Spinal cord (tissue), 10 donors: ENCODE measurements at places on chromosomes 11 and 22. TPM values are rescaled to one million over a fixed set of nuclear protein-coding genes. Genes with fewer than 3 reads are reported as not detected.

Gene GRK2
- total RNA-seq = 44.9 TPM

Gene GAL3ST1
- 12.2 TPM for total RNA-seq

DNA sequence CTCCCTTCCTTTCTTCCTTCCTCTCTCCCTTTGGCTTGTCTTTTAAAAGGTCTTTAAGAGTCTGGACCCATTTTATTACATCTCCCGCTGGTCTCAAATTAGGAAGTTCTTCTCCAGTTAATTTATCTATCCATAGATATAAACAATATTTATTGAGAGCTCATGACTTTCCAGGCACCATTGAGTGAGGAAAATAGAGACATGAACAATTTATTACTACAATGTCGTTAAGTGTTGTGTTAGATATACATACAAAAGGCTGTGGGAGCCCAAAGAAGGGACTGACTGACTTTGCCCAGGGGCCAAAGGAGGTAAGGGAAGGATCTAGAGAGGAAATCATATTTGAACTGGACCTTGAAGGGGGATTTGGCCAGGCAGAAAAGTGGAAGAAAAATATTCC, 51.6 kb upstream of the DEUP1 start:
- DNase-seq = no peak
- no peak overlapping the region for H3K27ac ChIP-seq
- H3K4me3 ChIP-seq = no peak overlapping the region
- no peaks in the 10 kb centered on the region for H3K27me3 ChIP-seq

DNA sequence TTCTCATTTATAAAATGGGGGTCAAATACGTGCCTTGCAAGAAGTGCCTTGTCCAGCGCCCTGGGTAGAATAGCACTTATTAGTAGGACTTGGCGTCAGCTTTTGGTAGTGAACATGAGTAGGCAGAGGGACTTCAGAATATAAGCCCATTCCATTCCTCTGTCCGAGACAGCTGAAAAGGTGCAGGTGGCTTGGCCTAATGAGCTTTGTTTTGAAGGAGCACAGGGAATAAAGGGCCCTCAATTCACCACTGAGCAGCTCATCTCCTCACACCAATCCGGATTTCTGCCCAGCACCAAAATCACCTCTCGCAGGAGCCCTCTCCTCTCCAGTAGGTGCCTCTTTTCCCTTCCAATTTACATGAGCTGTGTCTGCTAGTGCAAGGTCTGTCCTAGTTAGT, 91.2 kb downstream of the DSCAML1 start:
- no peak overlapping the region for H3K4me3 ChIP-seq
- no peaks in the 10 kb centered on the region for H3K36me3 ChIP-seq
- H3K27ac ChIP-seq = no peak overlapping the region

GRCh38 chr11:17560281-17561110, 13.4 kb downstream of the OTOG start:
- no peaks in the 10 kb centered on the region for H3K36me3 ChIP-seq
- no peak for DNase-seq
- H3K4me3 ChIP-seq = no peak overlapping the region
- H3K27me3 ChIP-seq = no peaks in the 10 kb centered on the region
- no peak overlapping the region for H3K27ac ChIP-seq

DNA sequence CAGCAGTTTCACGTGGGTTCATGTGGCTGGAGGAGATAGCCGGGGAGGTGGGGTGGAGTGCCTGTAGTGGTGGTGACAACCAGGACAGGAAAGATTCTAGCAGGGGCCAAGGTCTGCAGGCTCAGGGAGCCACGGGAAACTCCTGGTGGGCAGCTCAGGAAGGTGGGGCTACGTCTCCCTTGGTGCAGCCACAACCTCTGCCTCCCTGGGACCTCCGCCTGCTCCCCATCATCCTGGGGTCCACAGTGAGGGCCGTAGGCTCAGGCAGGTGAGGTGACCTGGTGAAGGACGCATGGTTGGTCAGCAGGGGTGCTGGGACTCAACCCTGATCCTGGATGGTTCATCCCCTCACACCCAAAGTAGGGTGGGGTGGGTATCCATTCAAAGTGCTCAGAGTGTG, 524.1 kb downstream of the TBC1D22A start:
- no peak overlapping the region for H3K4me3 ChIP-seq
- no peaks in the 10 kb centered on the region for H3K27me3 ChIP-seq
- H3K4me1 ChIP-seq = no peaks in the 10 kb centered on the region
- DNase-seq = no peak

Gene KCTD14
- 6.4 TPM for total RNA-seq

DNA sequence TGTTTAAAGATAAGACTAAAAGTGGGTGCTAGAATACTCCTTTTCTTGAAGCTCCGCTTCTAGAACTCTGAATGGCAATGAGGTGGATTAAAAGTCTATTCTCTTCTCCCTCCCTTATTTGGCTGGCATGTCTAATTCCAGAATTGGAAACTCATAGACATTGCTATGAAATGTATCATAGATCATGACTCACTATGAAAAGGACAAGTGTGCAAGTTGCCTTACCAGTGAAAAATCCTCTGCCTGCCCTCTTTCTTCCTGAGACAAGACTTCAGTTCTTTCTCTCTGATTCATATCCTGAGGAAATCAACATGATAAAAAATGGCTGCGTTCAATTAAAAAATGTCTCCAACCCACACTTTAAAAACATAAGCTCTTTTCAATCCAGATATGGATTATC, 73.2 kb upstream of the BLID start:
- H3K27ac ChIP-seq = no peak overlapping the region
- no peak for DNase-seq
- H3K36me3 ChIP-seq = no peaks in the 10 kb centered on the region
- H3K4me1 ChIP-seq = no peaks in the 10 kb centered on the region
- no peak overlapping the region for H3K4me3 ChIP-seq

GRCh38 chr11:35815556-35816315, 128.1 kb upstream of the LDLRAD3 start:
- no peaks in the 10 kb centered on the region for H3K36me3 ChIP-seq
- peak overlapping the region; percentile 62 for H3K27ac ChIP-seq
- no peaks in the 10 kb centered on the region for H3K27me3 ChIP-seq
- DNase-seq = no peak
- no peaks in the 10 kb centered on the region for H3K4me1 ChIP-seq

DNA sequence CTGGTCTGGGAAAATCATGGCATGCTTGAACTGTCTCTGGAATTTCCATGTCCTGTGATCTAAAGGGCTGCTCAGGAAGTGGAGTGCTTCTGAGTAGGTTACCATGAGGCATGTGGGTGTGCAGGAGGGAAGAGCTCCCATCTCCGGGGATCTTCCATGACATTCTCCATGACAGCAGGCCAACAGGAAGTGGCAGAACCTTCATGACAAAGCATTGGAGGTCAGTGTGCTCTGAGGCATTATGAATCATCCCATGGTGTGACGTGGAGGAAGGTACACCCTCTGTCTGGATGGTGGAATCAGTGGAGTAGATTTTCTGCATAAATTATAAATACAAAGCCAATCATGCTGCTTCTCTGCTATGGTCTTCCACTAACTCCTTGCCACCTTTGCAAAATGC, 139.6 kb upstream of the E2F8 start:
- H3K4me3 ChIP-seq = no peak overlapping the region
- H3K27me3 ChIP-seq = no peaks in the 10 kb centered on the region
- peaks cover 19% of the 10 kb centered on the region for H3K4me1 ChIP-seq
- no peak overlapping the region for H3K27ac ChIP-seq

DNA sequence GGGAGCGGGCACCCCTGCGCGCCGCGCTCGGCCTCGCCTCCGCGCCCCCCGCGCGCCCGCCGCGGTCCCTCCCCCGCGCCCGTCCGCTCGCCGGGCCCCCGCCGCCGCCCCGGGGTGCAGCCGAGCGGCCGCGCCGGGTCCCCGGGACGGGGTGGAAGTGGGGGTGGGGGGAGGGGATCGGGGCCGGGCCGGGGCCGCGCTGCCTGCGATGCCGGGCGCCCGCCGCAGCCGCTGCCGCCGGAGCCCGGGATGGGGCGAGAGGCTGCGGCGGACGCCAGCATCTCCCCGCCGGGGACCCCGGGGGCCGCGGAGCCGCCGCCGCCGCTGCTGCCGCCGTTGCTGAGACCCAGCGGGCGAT, 365 bp downstream of the MGAT3 start:
- peak overlapping the region; percentile 64 for H3K4me3 ChIP-seq
- no peak overlapping the region for H3K27ac ChIP-seq
- peaks cover 6% of the 10 kb centered on the region for H3K36me3 ChIP-seq
- H3K27me3 ChIP-seq = no peaks in the 10 kb centered on the region
- peaks cover 57% of the 10 kb centered on the region for H3K4me1 ChIP-seq

Gene PHF21A
- total RNA-seq = 33.4 TPM
